ENCODE measurements at places on chromosomes 11 and 22. TPM values are rescaled to one million over a fixed set of nuclear protein-coding genes. Genes with fewer than 3 reads are reported as not detected.

GRCh38 chr22:40218723-40219294 lies 41.1 kb downstream of the TNRC6B start:
- peak overlapping the region; percentile 32 for H3K4me3 ChIP-seq
- H3K27me3 ChIP-seq, result no peaks in the 10 kb centered on the region
- H3K27ac ChIP-seq, result peak overlapping the region; percentile 82
- peaks cover 31% of the 10 kb centered on the region for H3K36me3 ChIP-seq
- DNase-seq, result peak; percentile 11

DNA sequence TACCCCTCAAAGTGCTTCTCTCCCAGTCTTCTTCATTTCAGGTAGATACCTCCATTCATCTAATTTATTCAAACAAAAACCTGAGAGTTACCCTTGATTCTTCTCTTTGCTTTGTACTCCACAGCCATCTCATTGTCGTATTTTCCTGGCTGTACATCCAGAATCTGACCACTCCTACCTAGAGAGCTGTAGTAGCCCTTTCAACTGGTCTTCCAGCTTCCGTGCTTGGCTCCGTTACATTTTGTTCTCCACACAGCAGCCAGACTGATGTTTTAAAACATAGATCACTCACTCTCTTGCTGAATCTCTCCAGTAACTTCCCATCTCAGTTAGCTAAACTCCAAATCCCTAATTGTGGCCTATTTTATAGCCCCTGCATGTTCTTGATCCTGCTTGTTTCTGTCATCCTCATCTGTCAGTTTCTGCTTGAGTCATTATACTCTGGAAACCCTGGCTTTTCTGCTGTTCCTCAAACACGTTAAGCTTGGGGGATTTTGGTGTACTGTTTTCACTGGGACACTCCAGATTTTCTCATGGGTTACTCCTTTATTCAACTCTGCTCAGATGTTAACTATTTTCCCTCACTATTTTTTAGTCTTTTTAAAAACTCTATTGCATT lies 7.4 kb downstream of the SPCS2 start:
- H3K27me3 ChIP-seq, result no peaks in the 10 kb centered on the region

DNA sequence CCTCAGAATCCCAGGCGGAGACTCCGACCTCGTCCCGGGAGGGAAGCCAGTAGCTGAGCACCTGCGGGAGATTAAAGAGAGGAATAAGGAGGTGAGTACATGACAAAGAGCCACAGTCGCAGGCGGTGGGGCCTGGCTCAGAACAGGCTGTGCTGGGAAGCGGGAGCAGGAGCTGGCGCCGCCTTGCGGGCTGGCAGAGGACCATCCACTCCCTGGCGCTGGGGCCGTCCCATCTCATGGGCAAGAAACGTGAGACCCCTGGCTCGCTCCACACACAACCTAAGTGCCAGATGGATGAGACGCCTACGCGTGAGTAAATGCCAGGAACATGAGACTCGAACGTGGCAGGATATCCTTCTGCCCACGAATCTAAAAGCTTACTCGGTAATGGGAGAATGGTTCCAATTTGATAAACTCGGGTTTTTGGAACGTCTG lies 6.3 kb downstream of the CEND1 start:
- peak overlapping the region; percentile 89 for H3K27ac ChIP-seq
- H3K27me3 ChIP-seq, result no peaks in the 10 kb centered on the region
- H3K36me3 ChIP-seq, result no peaks in the 10 kb centered on the region
- DNase-seq, result no peak
- H3K4me3 ChIP-seq, result peak overlapping the region; percentile 73

DNA sequence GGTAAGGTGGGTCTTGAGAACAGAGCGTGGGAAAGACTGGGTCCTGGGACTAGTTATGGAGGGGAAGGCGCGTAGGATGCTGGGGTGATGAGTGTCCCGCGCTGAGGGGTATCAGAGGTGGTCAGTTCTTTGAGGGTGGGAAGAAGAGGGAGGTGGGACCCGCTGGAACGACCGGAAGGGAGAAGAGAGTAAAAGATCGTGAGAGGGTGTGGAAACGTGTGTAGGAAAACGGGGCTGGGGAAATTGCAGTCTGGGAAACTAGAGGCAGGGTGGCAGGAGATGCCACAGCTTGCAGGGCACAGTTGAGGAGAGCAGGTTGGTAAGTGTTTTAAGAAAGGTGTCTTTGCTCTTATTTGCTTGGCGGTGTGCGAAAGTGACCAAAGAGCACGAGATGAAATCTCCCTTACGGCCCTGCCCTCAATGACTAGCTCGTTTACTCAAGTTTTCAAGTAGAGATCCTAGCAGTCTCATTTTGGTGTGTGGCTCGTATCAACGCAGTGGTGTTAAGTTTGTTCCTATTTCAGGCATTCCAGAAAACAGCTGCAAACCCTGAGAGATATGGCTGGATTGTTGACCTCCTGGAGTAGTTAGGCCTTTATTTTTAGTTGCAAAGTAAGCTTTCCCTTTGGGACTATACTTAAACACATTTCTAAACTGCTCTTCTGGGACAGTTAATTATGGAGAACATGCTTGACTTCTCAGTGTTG lies 615 bp downstream of the STT3A start:
- H3K36me3 ChIP-seq, result peaks cover 8% of the 10 kb centered on the region
- DNase-seq, result no peak
- peak overlapping the region; percentile 99 for H3K27ac ChIP-seq
- peak overlapping the region; percentile 98 for H3K4me3 ChIP-seq

- peaks cover 32% of the 10 kb centered on the region for H3K36me3 ChIP-seq
- H3K4me1 ChIP-seq, result no peaks in the 10 kb centered on the region
- DNase-seq, result no peak
These were observed 54.0 kb downstream of the CYB5R2 start for GRCh38 chr11:7619322-7619721.

ZNF214 gene
- 6.3 TPM for total RNA-seq

LIF gene
- total RNA-seq, result 3.8 TPM

PRG3 gene
- total RNA-seq, result not detected

Data from type B pancreatic cell (in vitro differentiated cells).